ENCODE measurements at places on chromosomes 7 and 10.
A peak's percentile ranks its signal among the peaks of the same experiment; 100 is the strongest.

DNA sequence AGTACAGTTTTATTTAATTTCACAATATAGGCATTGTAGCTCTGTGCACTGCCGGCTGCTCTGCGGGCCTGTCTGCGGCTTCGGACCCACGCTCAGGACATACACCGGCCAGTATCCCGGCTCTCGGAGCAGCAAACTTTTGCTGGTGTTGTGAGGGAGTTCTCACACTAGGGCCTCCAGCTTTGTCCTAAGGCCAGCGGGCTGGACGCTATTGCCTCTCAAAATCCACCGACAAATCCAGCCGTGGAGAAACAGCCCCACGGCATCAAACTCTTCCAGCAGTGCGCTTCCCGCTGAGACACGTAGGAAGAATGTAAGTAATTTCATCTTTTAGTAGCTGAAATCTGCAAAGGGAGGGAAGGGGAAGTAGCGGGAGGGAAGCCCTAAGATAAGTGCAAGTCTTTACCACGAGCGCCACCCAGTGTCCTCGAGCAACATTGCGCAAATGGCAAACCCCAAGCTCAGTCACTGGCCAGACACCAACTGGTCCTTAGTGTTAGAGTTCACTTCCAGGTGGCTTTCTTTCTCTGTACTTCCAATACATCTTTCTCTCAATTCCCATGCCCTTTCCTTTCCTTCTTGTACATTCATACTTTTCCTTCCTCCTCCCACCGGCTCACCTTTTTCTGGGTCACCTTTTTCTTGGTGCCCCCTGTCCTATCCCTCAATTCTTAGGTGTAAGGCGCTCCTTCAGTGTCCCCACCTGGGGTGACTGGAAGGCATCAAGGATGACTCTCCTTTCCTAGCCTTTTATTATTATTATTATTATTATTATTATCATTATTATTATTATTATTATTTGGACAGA is 3.0 kb upstream of the DLX5 start:
- DNase-seq: peak; percentile 23

DNA sequence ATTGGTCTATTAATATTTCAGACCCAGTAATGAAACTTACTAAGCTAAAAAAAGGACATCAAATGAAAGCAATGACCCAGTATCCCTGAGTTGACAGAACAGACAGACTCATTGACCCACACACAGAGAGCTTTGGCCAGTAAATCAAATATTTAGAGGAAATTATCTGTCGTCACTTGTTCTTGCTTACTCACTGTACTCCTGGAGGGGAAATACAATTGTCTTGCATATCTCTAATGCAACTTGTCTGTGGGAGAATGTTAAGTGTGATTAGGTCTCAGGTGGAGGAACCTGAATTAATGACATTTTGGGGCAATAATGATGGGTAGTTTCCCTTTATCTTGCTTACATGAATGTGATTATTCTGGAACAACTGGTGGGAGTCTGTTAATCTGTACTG is 80.4 kb downstream of the CUBN start:
- no peak for DNase-seq

DNA sequence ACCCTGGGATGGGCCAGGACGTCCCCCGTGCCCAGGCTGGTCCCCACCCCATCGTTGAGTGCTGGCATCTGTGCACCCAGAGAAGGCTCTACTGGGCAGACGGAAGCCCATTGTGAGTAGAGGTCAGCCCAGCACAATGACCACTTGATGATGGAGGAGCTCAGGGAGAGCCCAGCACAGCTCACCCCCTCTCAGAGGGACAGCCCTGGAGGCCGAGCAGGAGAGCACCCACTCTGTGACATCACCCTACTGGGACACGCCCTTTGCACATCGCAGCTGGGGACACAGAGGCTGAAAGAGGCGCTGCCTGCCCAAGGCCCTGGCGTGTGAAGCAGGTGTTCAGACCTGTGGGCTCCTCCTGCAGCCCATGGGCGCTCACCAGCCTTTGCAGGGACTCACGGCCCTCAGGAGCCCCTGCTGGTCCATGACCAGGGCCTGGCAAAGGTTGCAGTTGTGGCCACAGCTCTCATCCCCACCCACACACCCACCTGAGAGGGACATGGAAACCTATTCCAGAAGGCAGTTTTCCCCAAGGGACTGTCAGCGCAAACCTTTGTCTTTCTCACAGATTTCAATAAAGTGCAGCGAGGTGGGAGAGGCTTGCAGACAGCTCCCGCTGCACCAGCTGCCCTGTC is 67.2 kb upstream of the PPP2R2D start:
- no peak for DNase-seq

DNA sequence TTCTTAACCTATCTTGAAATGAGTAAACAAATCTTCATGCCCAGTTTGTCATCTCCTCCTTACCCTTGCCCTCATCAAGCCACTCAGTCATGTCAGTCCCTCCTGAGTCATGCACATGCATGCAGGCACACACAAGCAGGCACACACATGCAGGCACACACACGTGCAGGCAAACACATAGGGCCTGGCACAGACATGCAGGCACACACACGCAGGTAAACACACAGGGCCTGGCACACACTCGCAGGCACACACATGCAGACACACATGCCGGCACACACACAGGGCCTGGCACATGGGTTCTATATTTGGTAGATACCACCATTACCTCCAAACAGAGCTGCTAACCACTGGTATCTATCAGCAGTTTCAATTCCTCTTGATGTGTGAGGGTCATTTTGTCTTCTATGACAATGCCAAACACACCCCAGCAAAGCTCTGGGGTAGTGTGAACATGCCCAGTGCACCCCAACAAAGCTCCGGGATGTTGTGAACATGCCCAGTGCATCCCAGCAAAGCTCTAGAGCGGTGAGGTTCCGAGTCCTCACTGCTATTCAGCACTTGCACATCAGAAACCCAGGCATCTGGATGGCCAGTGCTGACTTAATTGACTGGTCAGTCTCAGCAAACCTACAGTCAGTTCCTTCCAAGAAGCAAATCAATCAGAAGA is 563.8 kb downstream of the PTPRN2 start:
- no peak for DNase-seq

- DNase-seq: no peak
These were observed 164.5 kb downstream of the HERPUD2 start for GRCh38 chr7:35530124-35531109.

- no peak for DNase-seq
These were observed 4.4 kb upstream of the LZTS2 start for GRCh38 chr10:100995181-100995580.

- no peak for DNase-seq
These were observed 563.1 kb upstream of the GALNT17 start for GRCh38 chr7:70568674-70569334.

DNA sequence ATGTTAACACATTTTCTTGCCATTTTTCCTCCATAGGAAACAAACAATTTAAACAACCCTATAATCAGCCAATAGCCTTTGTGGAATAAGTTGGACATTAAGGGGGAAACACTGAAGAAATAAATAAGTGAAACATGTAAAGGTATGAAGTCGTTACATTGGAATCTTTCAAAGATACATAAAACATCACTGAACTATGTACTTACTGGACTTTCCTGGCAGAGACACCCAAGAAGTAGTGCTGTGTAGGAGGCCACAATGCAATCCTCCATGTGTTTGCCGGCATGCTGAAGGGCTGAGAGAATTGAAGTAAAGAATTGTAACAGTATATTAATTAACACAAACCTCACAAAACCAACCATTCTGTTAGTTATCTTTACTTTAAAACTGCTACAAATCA is 76.5 kb upstream of the GRID1 start:
- DNase-seq: no peak

GRCh38 chr10:24616536-24616935 is 107.2 kb downstream of the ARHGAP21 start:
- DNase-seq: no peak

GRCh38 chr10:121033366-121033765 is 182.2 kb downstream of the WDR11 start:
- DNase-seq: no peak

GRCh38 chr7:47574482-47575329 is 7.2 kb downstream of the TNS3 start:
- DNase-seq: no peak

GRCh38 chr10:84314275-84314674 is 14.1 kb upstream of the CCSER2 start:
- DNase-seq: no peak

GRCh38 chr10:107899075-107899474 is 734.6 kb upstream of the SORCS1 start:
- no peak for DNase-seq

DNA sequence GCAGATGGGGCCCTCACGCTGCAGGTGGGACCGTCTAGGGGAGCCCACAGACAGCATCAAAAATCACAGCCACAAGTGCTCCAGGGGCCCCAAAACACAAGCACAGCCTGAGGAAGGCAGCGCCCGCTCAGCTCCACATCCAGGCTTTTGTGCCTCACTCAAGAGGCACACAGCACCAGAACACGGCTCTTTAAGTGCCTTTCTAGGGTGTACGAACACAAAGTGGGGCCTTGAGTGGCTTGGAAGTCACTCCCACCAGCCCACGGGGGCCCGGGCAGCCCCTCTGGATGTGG is 65.2 kb downstream of the DIP2C start:
- DNase-seq: no peak

DNA sequence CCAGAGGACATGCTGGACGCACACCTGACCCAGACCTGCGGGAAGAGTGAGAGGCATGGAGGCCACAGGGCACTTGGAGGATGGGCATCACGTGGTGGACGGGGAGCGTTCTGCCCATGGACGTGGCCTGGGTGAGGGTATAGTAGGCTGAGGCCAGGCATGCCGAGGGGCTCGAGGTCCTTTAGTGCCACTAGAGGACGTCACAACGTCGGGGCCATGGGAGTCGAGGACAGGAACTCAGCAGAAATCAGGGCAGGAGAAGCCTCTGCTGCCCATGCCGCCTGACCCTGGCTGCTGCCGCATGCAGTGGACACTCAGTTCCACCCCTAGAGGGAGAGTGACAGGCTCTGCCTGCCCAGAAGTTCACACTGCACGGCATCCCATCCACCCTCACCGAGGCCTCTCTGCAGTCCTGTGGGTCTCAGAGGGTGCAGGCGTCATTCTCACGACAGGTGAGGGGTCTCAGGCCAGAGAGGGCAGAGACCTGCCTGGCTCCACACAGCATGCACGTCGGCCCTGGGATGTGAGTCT is 198.7 kb downstream of the ADARB2 start:
- no peak for DNase-seq

DNA sequence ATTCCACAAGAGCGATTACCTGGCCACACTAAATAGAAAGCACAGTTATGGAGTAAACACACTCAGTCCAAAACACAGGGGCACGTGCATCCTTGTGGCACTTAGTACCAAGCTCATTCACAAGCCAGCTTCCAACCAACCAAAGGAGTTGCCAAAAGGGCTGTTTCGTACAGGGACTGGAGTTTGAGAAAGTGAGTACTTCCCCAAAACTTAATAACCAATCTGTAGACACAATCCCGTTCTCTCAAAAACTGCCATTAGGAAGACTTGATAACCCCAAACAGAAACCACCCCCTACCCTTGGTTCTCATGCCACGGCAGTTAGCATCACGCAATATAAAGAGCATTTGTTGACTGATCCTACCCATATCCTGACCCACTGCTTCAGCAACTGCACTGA is 166.2 kb upstream of the ASAH2 start:
- no peak for DNase-seq

- DNase-seq: no peak
These were observed 1.5 kb upstream of the MTPN start for GRCh38 chr7:135978624-135979023.

GRCh38 chr7:158013085-158013668 is 574.4 kb downstream of the PTPRN2 start:
- no peak for DNase-seq

GRCh38 chr10:47164126-47164799 is 135.7 kb upstream of the GDF10 start:
- no peak for DNase-seq

DNA sequence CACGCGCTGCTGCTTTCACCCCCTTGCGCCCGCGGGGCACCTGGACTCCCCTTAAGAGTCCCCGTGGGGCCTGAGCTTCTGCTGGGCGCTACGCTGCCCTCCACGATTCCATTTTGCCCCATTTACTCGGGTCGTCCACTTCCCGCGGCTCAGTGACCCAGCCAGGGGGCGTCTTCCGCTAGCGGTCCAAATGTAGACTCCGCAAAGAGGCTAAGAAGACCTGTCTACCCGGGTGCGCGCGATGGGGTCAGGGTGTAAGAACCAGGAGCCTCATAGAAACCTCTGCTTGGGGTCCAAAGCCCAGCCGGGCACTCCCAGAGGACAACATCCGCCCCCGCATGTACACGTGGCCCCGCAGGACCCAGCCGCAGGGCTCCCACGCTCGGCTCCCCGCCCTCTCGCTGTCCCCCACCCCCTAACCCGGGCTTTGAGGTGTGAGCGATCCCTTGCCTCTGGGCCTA is 5.2 kb upstream of the HMX2 start:
- DNase-seq: no peak

GRCh38 chr7:50962962-50963374 is 180.3 kb upstream of the GRB10 start:
- no peak for DNase-seq
